ENCODE measurements at places on chromosomes 13 and 19.
A peak's percentile ranks its signal among the peaks of the same experiment; 100 is the strongest.

DNA sequence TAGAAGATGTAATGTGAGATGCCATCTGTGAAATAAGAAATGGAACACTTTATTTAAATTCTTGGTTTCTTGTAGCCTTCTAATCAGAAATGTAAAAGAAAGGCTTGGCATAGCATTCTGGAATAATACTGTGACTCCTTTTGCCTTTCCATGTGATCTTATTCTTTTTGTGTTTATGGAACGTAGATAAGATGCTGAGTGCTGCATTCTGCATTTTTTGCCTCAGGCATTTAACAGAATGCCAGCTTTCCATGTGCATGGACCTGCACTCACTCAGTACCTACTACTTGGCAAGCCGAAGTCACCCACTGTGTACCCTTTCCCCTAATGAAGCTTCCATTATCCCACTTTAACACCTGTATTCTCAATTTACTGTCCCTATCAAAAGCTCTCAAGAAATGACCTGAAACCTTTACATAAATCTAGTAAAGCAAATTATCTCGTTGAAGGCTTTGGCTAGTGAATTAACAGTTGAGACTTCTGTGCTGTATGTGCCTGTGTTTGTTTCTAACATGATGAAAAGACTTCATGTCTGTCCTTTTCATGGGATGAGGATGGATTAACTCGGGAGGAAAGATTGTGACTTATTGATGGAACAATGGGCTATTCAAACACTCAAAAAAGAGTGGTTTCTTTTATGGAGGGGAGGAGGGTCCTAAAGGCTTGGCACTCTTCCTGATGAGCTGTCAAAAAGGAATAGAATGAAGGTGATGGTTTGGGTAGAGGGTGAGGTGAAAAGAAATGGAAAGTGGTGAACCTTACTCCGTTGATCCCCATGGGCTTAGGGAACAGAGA is 44.7 kb upstream of the FRY start:
- peaks cover 17% of the 10 kb centered on the region for H3K27me3 ChIP-seq
- no peak for DNase-seq
- H3K4me3 ChIP-seq = no peak overlapping the region
- no peaks in the 10 kb centered on the region for H3K4me1 ChIP-seq
- no peak overlapping the region for H3K27ac ChIP-seq
- no peaks in the 10 kb centered on the region for H3K36me3 ChIP-seq

- H3K36me3 ChIP-seq = peaks cover 2% of the 10 kb centered on the region
- H3K4me1 ChIP-seq = no peaks in the 10 kb centered on the region
- no peaks in the 10 kb centered on the region for H3K27me3 ChIP-seq
- H3K4me3 ChIP-seq = no peak overlapping the region
- no peak overlapping the region for H3K27ac ChIP-seq
- DNase-seq = no peak
These were observed 1646.2 kb upstream of the SPRY2 start for GRCh38 chr13:81987159-81987558.

DNA sequence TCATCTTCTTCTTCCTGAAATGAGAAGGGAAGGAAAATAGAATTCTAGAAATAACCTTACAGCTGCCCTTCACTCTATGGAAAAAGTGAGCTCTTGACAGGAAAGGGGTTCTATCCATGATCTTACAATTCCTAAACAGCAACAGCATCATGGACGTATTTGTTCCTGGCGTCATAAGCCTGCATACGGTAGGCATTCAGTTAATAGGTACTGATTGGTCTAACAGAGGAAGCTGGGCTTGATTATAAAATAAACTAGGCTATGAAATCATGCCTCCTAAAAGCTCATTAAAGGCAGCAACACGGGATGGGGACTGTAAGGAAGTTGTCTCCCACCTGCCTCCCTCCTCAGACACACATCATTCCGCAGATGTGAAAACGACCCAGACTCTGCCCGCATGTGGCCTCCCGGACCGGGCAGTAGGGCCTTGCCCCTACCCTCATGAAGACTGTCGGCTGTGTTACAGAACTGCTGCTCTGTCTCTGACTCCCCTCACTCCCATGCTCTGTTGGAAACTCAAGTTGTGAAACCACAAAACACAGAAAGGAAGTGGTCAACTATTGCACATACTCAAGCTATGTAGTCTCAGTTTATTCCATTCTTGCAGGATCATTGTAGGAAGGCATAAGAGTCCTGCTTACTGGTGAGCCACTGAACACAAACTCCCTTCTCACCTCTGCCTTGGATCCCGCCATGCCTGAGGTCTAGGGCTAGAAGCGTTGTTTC is 129.8 kb downstream of the DLEU7 start:
- H3K27ac ChIP-seq = peak overlapping the region; percentile 51
- peaks cover 4% of the 10 kb centered on the region for H3K36me3 ChIP-seq
- DNase-seq = peak; percentile 25
- H3K4me1 ChIP-seq = peaks cover 22% of the 10 kb centered on the region
- no peaks in the 10 kb centered on the region for H3K27me3 ChIP-seq

DNA sequence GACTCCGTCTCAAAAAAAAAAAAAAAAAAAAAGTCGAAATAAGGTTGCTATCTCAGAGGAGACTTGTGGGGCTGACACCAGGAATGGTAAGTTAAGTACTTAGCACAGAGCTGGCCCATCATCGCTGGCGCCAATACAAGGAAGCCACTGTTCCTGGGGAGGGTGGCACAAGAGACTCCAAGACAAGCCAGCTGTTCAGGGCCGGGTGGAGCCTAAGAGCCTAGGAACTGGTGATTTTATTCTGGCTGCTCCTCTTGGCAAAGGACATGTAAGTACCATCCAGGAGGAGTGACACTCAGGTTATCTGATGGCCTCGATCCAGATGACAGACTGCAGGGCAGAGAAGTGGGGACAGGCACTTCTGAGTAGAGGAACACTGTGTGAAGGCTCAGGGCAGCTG is 3.8 kb downstream of the ELOF1 start:
- H3K4me3 ChIP-seq = no peak overlapping the region
- no peaks in the 10 kb centered on the region for H3K27me3 ChIP-seq
- peak overlapping the region; percentile 29 for H3K27ac ChIP-seq
- H3K4me1 ChIP-seq = peaks cover 29% of the 10 kb centered on the region
- peaks cover 33% of the 10 kb centered on the region for H3K36me3 ChIP-seq

GRCh38 chr13:111216166-111216960 is 101.3 kb downstream of the ARHGEF7 start:
- peak; percentile 12 for DNase-seq
- no peaks in the 10 kb centered on the region for H3K27me3 ChIP-seq
- H3K4me3 ChIP-seq = no peak overlapping the region
- no peak overlapping the region for H3K27ac ChIP-seq
- H3K4me1 ChIP-seq = peaks cover 54% of the 10 kb centered on the region

- H3K27ac ChIP-seq = no peak overlapping the region
- no peak overlapping the region for H3K4me3 ChIP-seq
These were observed 39.5 kb upstream of the ATP12A start for GRCh38 chr13:24640752-24641151.

GRCh38 chr19:20273951-20274570 is 107.0 kb downstream of the ZNF486 start:
- H3K36me3 ChIP-seq = no peaks in the 10 kb centered on the region
- no peak for DNase-seq
- no peaks in the 10 kb centered on the region for H3K4me1 ChIP-seq
- H3K27me3 ChIP-seq = no peaks in the 10 kb centered on the region

GRCh38 chr13:87280139-87280538 is 391.0 kb upstream of the SLITRK5 start:
- no peak overlapping the region for H3K4me3 ChIP-seq
- DNase-seq = no peak
- H3K36me3 ChIP-seq = no peaks in the 10 kb centered on the region
- H3K27ac ChIP-seq = no peak overlapping the region
- no peaks in the 10 kb centered on the region for H3K4me1 ChIP-seq

- peaks cover 66% of the 10 kb centered on the region for H3K36me3 ChIP-seq
- H3K4me3 ChIP-seq = no peak overlapping the region
- peak overlapping the region; percentile 51 for H3K27ac ChIP-seq
- H3K4me1 ChIP-seq = peaks cover 5% of the 10 kb centered on the region
- no peak for DNase-seq
These were observed 9.5 kb upstream of the TYK2 start for GRCh38 chr19:10389863-10390262.

GRCh38 chr13:75647126-75647784 is 11.1 kb downstream of the LMO7 start:
- no peak for DNase-seq
- no peaks in the 10 kb centered on the region for H3K36me3 ChIP-seq
- H3K4me3 ChIP-seq = no peak overlapping the region
- no peaks in the 10 kb centered on the region for H3K27me3 ChIP-seq

DNA sequence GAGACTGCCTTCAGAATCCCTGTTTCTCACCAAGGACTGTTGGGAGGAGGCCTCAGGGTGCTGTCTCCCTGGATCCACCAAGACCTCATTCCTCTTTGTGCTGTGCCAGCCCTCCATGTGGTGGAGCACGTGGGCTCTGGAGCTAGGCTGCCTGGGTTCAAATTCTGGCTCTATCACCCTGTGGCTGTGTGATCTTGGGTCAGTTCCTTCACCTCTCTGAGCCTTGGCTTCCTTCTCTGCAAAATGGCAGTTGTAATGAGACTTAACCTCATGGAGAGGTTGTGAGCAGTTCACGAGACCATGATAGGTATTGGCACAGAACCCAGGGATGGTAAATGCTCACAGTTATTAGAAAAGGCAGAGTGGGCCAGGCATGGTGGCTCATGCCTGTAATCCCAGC is 6.4 kb downstream of the PNMA8C start:
- peaks cover 13% of the 10 kb centered on the region for H3K4me1 ChIP-seq
- H3K4me3 ChIP-seq = no peak overlapping the region
- peaks cover 6% of the 10 kb centered on the region for H3K36me3 ChIP-seq
- DNase-seq = no peak

DNA sequence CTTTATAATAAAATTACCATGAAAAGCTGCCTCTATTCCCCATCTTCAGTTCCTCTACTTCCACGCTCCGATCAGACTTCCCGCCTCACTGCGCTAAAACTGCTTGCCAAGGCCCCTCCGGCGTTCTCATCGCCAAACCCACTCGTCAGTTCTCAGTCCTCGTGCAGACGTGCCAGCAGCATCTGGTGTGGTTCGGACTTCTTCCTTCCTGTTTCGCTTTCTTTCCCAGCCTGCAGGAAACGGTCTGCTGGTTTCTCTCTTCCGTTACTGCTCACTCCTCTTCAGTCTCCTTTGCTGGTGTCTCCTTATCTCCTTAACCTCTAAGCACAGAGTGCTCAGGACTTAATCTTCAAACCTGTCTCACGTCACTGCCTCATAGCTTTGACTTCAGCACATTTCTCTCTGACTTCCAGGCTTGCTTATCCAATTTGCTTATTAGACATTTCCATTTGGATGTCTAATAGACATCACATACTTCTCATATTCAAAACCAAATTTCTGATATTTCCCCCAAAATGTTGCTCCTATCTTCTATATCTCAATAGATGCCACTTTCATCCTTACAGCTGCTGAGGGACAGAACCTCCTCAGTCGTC is 40.3 kb downstream of the RCBTB2 start:
- no peaks in the 10 kb centered on the region for H3K27me3 ChIP-seq
- no peak overlapping the region for H3K27ac ChIP-seq
- peak; percentile 66 for DNase-seq
- H3K36me3 ChIP-seq = peaks cover 6% of the 10 kb centered on the region
- H3K4me1 ChIP-seq = peaks cover 21% of the 10 kb centered on the region

DNA sequence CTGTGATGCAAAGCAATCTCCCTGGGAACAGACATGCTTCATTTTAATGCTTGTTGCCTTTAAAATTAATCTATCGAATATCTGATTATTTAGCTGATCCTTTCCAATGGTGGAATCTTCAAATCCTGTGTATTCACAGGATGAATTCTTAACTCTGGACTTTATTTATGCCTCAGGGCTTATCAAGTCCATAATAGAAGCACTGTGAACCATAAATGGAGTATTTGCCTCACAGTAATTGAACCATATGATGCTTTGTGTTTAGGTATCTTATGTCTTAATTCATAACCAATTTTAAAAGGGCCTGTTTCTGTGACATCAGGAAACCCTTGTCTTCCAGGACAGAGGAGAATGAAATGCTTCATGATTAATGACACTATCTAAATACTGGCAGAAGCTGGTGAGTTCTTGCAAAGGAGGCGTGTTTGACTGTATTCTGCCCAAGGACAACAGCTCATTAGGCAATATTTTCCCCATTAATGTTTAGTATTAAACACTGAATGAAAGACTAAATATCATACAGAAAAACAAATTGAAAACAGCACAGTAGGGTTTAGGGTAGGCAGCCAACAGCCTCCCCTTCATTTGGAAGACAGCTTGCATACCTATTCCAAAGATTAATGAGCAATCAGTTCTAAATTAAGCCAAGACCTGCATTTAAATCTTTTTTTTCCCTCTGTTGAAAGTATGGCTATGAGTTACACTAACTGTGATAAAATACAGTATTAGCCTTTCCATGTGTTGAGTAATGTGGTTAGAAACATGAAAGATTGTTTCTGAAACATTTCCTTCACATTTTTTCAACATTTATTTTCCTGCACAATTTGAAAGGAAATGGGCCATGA is 709.4 kb downstream of the PCDH9 start:
- no peak overlapping the region for H3K27ac ChIP-seq
- no peaks in the 10 kb centered on the region for H3K4me1 ChIP-seq
- DNase-seq = no peak
- H3K27me3 ChIP-seq = no peaks in the 10 kb centered on the region
- no peak overlapping the region for H3K4me3 ChIP-seq

GRCh38 chr13:68982961-68983619 is 1124.5 kb upstream of the ATXN8OS start:
- no peaks in the 10 kb centered on the region for H3K36me3 ChIP-seq
- no peak overlapping the region for H3K4me3 ChIP-seq
- no peaks in the 10 kb centered on the region for H3K4me1 ChIP-seq
- no peak for DNase-seq

DNA sequence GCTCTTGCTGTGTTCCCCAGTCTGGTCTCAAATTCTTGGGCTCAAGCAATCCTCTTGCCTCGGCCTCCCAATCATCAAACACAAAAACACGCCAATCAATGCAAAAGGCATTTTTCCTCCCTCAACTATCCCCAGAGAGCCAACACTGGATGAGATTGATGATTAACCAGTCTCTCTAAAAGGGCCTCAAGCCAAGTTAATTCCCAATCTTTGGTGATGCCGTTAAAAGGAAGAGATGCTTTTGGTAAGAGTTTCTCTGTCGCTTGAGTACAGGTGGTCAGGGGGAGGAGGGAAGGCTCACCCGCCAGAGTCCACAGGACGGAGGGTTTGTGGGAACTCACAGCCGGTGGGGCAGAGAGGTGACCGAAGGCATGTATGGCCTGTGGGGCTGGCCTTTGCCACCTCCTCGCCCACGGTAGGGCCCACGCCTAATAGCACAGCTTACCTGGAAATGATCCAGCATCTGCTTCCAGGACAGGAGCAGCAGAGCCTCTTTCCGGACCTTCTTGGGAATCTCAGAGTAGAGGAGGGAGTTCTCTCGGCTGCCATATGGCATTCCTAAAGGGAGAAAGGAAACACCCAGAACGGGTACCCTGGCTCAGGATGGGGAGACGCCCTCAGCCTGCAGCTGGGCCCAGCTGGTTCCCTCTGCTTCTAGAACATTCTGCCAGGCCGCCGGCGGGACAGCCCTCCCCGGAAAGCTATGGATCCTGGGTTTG is 18.1 kb downstream of the DPP9 start:
- H3K27ac ChIP-seq = no peak overlapping the region
- H3K4me1 ChIP-seq = peaks cover 13% of the 10 kb centered on the region
- no peaks in the 10 kb centered on the region for H3K27me3 ChIP-seq

GRCh38 chr13:46039411-46040182 is 12.9 kb downstream of the ZC3H13 start:
- peaks cover 50% of the 10 kb centered on the region for H3K36me3 ChIP-seq
- H3K4me1 ChIP-seq = peaks cover 15% of the 10 kb centered on the region
- H3K4me3 ChIP-seq = no peak overlapping the region
- H3K27me3 ChIP-seq = no peaks in the 10 kb centered on the region
- no peak for DNase-seq

GRCh38 chr19:33465834-33466233 is 55.8 kb downstream of the PEPD start:
- peaks cover 16% of the 10 kb centered on the region for H3K4me1 ChIP-seq
- H3K4me3 ChIP-seq = no peak overlapping the region
- H3K27me3 ChIP-seq = no peaks in the 10 kb centered on the region
- no peak for DNase-seq

Data from effector memory CD8-positive, alpha-beta T cell (primary cell).